Naive B cell (primary cell): ENCODE measurements at places on chromosomes 16 and 17. TPM values are rescaled to one million over a fixed set of nuclear protein-coding genes. Genes with fewer than 3 reads are reported as not detected.

Gene SPIRE2
- 0.09 TPM for polyA plus RNA-seq

Gene C17orf107
- polyA plus RNA-seq, result 1.8 TPM

Gene KCNG4
- not detected for polyA plus RNA-seq

Gene HAS3
- 0.48 TPM for polyA plus RNA-seq

GRCh38 chr16:2008009-2008526 lies 1.6 kb downstream of the ZNF598 start:
- DNase-seq, result no peak
- no peaks in the 10 kb centered on the region for H3K27me3 ChIP-seq
- peak overlapping the region; percentile 93 for H3K4me3 ChIP-seq
- H3K27ac ChIP-seq, result no peak overlapping the region

DNA sequence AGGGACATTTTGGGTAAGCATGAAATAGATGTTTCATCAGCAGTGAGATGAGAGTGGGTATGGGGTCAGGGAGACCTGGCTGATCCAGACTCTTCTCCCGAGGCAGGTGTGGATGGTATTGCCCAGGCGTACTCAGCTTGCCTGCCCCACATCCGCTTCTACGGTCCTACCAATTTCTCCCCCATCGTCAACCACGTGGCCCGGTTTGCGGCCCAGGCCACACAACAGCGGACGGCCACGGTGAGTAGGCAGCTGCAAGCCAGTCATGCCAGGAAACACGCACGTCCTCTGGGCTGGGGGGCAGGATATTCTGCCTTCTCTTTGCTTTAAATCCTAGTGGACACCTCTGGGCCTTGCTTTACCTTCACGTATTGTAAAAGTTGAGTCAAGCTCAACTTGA lies 44.7 kb downstream of the CPNE2 start:
- no peaks in the 10 kb centered on the region for H3K27me3 ChIP-seq
- DNase-seq, result no peak
- H3K4me3 ChIP-seq, result no peak overlapping the region
- H3K36me3 ChIP-seq, result no peaks in the 10 kb centered on the region

DNA sequence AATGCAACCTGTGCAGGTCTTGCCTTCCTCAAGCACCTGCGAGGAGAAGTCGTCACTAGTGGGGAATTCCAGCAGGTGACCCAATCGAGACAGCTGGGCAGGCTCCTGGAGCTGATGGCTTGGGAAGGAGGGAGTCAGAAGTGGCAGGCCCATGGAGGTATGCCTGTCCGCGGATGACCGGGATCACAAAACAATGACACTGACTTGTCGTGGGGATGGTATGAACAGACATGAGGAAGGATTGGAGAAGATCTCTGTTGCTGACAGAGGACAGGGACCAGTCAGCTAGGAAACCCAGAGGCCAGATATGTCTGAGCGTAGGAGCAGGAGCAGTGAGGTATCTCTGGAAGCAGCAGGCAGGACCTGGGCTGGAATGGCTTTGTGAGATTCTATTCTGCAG lies 233.3 kb downstream of the SOX9 start:
- no peaks in the 10 kb centered on the region for H3K27me3 ChIP-seq
- no peaks in the 10 kb centered on the region for H3K36me3 ChIP-seq
- DNase-seq, result no peak

DNA sequence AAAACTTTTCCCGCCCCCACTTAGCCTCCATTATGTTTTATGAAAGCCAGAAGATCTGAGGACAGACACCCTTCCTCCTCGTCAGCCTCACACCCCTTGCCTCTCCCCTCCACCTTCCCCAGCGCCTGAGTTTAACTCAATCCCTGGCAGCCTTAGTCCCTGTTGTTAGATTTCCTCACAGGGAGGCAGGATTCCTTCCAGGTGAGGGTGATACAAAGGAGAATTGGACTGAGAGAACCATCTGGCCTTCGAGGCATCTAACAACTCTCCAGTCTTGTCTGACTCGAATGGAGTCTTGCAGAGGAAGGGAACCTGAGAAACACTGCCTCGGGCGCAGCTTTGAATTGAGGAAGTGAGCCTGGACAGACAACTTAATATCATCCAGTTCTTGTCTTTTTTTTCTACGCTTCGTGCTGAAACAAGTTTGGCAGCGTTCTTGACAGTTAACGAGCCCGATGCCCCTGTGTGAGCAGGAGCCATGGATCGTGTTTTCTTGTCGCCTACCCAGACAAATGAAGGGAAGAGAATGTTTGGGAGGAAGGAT lies 1.3 kb upstream of the ZNF768 start:
- H3K27ac ChIP-seq, result peak overlapping the region; percentile 97
- no peaks in the 10 kb centered on the region for H3K27me3 ChIP-seq
- no peaks in the 10 kb centered on the region for H3K36me3 ChIP-seq
- H3K4me1 ChIP-seq, result peaks cover 34% of the 10 kb centered on the region

- DNase-seq, result peak; percentile 76
- H3K4me3 ChIP-seq, result peak overlapping the region; percentile 88
- H3K27ac ChIP-seq, result peak overlapping the region; percentile 99
- H3K27me3 ChIP-seq, result no peaks in the 10 kb centered on the region
Observed at GRCh38 chr16:17343028-17343427, 127.7 kb downstream of the XYLT1 start.

DNA sequence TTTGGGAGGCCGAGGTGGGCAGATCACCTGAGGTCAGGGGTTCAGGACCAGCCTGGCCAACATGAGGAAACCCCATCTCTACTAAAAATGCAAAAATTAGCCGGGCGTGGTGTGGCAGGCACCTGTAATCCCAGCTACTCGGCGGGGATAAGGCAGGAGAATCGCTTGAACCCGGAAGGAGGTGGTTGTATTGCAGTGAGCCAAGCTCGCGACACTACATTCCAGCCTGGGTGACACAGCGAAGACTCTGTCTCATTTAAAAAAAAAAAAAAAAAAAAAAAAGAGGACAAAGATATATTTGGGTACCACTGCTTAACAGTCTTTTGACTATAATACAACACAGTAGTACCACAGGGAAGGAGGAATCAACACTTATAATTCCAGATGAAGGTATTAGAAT lies 9.2 kb downstream of the CNOT1 start:
- H3K4me1 ChIP-seq, result peaks cover 31% of the 10 kb centered on the region
- no peak overlapping the region for H3K4me3 ChIP-seq
- H3K36me3 ChIP-seq, result no peaks in the 10 kb centered on the region
- DNase-seq, result no peak
- no peak overlapping the region for H3K27ac ChIP-seq

- no peaks in the 10 kb centered on the region for H3K36me3 ChIP-seq
- no peaks in the 10 kb centered on the region for H3K27me3 ChIP-seq
- no peak for DNase-seq
- H3K27ac ChIP-seq, result no peak overlapping the region
- H3K4me1 ChIP-seq, result no peaks in the 10 kb centered on the region
Observed at GRCh38 chr16:62404842-62405611, 368.8 kb upstream of the CDH8 start.

- peaks cover 5% of the 10 kb centered on the region for H3K36me3 ChIP-seq
- H3K4me1 ChIP-seq, result peaks cover 65% of the 10 kb centered on the region
- peak overlapping the region; percentile 97 for H3K27ac ChIP-seq
- H3K4me3 ChIP-seq, result peak overlapping the region; percentile 85
Observed at GRCh38 chr16:57044931-57045693, 47.3 kb upstream of the CPNE2 start.

DNA sequence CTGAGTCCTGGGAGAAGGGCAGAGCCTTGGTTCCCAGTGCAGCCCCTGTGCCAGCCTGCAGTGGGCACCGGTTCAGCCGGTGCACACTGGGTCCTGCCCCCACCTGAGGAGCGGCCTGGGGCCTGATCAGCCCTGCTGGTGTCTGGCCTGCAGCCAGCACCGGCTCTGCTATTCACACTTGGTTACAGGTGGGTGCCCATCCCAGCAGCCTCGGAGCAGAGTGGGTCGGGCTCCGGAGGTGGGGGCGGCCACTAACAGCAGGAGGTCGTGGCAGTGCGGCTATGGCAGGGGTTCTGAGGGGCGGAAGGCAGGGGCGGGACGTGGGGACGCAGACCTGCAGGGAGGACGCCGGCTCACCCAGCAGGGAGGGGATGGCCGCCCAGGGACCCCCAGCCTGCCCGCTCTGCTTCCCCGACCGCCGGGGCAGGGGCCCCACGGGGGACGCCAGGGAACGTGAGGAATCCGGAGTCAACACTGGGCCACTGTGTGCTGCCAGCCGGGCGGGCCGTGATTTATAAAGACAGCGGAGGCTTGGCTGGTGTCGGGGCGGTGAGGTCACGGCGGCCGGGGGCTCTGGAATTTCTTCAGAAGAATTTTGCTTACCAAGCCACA lies 20.3 kb downstream of the METRNL start:
- peaks cover 5% of the 10 kb centered on the region for H3K27me3 ChIP-seq
- H3K27ac ChIP-seq, result peak overlapping the region; percentile 57
- peaks cover 21% of the 10 kb centered on the region for H3K4me1 ChIP-seq
- peak overlapping the region; percentile 12 for H3K4me3 ChIP-seq

DNA sequence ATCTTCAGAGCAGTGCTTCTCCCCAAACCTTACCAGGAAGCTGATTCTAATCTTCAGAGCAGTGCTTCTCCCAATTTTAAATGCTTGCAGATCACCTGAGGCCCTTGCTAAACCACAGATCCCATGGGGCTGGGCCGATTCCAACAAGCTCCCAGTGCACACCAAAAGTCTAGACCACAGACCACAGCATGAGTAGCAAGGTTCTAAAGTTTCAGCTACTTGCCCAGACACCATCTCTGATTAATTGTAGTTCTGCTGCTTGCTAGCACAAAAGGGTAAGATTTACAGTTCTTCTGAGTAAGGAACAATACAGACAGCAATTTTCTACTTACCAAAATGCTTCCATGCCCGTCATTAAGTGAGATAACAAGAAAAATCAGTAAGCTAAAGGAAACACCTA lies 12.2 kb downstream of the CLEC3A start:
- DNase-seq, result no peak
- no peaks in the 10 kb centered on the region for H3K4me1 ChIP-seq
- no peak overlapping the region for H3K4me3 ChIP-seq
- H3K27me3 ChIP-seq, result peaks cover 21% of the 10 kb centered on the region
- no peak overlapping the region for H3K27ac ChIP-seq

DNA sequence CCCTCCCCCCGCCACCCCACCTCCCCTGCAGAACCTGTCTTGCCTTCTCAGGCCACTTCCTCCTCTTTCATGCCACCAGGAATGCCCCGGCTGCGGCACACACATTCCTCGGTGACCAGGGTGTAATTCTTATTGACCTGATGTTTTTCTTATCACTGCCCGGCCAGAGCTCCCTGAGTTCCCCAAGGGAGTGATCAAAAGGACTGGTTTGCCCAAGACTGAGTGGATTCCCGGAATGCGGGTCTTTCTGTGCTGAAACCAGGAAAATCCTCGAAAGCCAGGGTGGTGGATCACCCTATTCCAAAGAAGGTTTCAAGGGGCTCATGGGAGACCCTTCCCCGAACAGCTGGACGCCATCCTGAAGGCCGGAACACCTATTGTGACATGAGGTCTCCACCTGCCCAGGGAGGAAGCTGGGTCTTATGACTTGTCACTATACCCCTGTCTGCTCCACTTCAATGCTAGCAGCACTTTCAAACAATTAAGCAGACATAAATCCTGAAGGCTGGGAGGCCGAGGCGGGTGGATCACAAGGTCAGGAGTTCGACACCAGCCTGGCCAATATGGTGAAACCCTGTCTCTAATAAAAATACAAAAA lies 53.0 kb upstream of the RPL38 start:
- no peak for DNase-seq
- H3K27me3 ChIP-seq, result peaks cover 60% of the 10 kb centered on the region
- H3K4me3 ChIP-seq, result no peak overlapping the region
- no peak overlapping the region for H3K27ac ChIP-seq
- no peaks in the 10 kb centered on the region for H3K4me1 ChIP-seq

- no peaks in the 10 kb centered on the region for H3K4me1 ChIP-seq
- no peaks in the 10 kb centered on the region for H3K27me3 ChIP-seq
- no peaks in the 10 kb centered on the region for H3K36me3 ChIP-seq
Observed at GRCh38 chr16:76963614-76964315, 227.2 kb upstream of the MON1B start.

- H3K36me3 ChIP-seq, result no peaks in the 10 kb centered on the region
- H3K4me3 ChIP-seq, result no peak overlapping the region
- no peaks in the 10 kb centered on the region for H3K27me3 ChIP-seq
Observed at GRCh38 chr17:31792007-31792585, 66.9 kb downstream of the COPRS start.

- no peaks in the 10 kb centered on the region for H3K4me1 ChIP-seq
- H3K36me3 ChIP-seq, result no peaks in the 10 kb centered on the region
- peaks cover 26% of the 10 kb centered on the region for H3K27me3 ChIP-seq
- H3K4me3 ChIP-seq, result no peak overlapping the region
- no peak for DNase-seq
Observed at GRCh38 chr16:85431431-85432124, 181.5 kb upstream of the GSE1 start.

- H3K36me3 ChIP-seq, result no peaks in the 10 kb centered on the region
- H3K4me3 ChIP-seq, result no peak overlapping the region
- peak overlapping the region; percentile 4 for H3K27ac ChIP-seq
- DNase-seq, result no peak
- peaks cover 10% of the 10 kb centered on the region for H3K27me3 ChIP-seq
Observed at GRCh38 chr17:35982409-35983191, 1.3 kb upstream of the CCL16 start.

DNA sequence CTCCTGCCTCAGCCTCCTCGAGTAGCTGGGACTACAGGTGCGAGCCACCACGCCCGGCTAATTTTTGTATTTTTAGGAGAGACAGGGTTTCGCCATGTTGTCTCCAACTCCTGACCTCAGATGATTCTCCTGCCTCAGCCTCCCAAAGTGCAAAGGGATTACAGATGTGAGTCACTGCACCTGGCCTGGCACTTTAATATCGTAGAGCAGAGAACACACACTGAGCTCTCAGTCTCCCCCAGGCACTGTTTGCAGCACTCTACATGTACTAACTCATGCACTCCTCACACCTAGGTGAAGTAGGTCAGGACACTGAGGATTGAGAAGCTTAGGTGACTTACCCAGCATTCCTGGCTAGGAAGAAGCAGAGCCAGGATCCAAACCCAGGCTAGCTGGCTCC lies 15.0 kb downstream of the C17orf100 start:
- H3K36me3 ChIP-seq, result peaks cover 5% of the 10 kb centered on the region
- DNase-seq, result no peak
- no peak overlapping the region for H3K4me3 ChIP-seq
- H3K27ac ChIP-seq, result no peak overlapping the region
- H3K4me1 ChIP-seq, result peaks cover 34% of the 10 kb centered on the region

DNA sequence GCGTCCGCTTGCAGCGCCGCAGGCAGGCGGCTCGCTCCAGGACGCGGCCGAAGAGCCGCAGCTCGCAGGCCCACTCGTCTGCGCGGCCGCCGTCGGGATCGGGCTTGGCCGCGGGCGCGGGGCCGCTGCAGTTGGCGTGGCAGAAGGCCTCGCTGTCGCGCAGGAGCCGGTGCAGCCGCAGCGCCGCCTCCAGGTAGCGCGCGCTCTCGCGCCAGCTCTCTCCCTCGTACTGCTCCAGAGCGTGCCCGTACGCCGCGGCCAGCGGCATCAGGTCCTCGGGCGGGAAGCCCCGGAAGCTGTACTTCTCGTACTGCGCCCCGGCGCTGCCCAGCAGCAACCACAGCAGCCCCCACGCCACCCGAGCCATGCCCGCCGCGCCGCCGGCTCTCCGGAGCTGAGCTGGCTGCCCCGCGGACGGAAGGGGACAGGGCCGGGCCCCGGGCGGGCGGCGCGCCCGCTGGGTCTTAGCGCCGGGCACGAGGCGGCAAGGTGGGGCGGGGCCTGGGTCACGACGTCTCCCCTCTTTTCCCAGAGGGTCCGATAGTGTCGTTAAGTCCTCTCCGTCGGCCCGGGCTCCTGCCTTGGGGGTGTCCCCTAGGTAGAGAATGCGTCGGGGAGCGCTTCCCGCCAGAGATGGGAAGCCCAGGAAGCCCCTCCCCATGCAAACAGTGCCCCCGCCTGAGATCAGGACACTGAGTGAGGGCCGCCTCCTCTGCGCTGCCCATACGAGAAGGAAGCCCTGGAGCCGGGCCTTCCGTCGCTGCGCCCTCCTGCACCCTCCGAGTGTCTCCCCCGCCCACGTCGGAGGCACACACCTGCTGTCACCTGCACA lies at the start of gene P3H4:
P3H4 (minus strand) TSS at position 401 of the 832 bp plus-strand sequence; CDS start at position 367, 34 bp downstream.
- peak; percentile 72 for DNase-seq
- H3K27me3 ChIP-seq, result peaks cover 6% of the 10 kb centered on the region
- peak within 1 kb of the TSS; percentile 91 for H3K4me3 ChIP-seq
- H3K36me3 ChIP-seq, result no peaks in the 10 kb centered on the region
